Tibial artery (tissue), 4 donors: ENCODE measurements at places on chromosomes 12 and 14.

DNA sequence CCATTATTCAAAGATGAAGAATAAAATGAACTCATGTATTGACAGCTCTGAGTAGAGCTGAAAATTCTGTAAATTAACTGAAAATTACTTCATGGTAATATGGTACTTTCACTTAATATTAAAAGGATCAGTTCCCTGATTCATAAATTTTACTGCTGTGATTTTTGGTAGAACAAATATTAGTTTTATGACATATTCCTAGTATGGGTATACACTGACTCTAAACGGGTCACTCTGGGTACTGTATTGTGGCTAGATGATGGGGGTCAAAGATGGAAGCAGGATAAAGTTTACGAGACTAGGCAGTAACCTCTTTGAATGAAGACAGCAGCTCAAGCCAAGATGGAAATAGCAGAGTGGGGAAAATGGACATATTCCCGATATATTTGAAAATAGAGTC, 135.5 kb downstream of the NUAK1 start:
- H3K27ac ChIP-seq, result no peak overlapping the region
- no peaks in the 10 kb centered on the region for H3K36me3 ChIP-seq
- DNase-seq, result no peak
- H3K4me3 ChIP-seq, result no peak overlapping the region

GRCh38 chr12:8156845-8157244, at the start of gene ZNF705A:
Gene ZNF705A (plus strand): TSS chr12:8157015. CDS start chr12:8172626, 15,611 bp downstream.
- DNase-seq, result no peak
- H3K27me3 ChIP-seq, result no peaks in the 10 kb centered on the region
- no peak within 1 kb of the TSS for H3K4me3 ChIP-seq
- H3K36me3 ChIP-seq, result no peaks in the 10 kb centered on the region
- H3K27ac ChIP-seq, result no peak within 1 kb of the TSS

GRCh38 chr12:7460375-7461259, 16.7 kb upstream of the CD163L1 start:
- no peak overlapping the region for H3K4me3 ChIP-seq
- H3K4me1 ChIP-seq, result no peaks in the 10 kb centered on the region
- no peak overlapping the region for H3K27ac ChIP-seq
- H3K36me3 ChIP-seq, result no peaks in the 10 kb centered on the region
- no peak for DNase-seq

DNA sequence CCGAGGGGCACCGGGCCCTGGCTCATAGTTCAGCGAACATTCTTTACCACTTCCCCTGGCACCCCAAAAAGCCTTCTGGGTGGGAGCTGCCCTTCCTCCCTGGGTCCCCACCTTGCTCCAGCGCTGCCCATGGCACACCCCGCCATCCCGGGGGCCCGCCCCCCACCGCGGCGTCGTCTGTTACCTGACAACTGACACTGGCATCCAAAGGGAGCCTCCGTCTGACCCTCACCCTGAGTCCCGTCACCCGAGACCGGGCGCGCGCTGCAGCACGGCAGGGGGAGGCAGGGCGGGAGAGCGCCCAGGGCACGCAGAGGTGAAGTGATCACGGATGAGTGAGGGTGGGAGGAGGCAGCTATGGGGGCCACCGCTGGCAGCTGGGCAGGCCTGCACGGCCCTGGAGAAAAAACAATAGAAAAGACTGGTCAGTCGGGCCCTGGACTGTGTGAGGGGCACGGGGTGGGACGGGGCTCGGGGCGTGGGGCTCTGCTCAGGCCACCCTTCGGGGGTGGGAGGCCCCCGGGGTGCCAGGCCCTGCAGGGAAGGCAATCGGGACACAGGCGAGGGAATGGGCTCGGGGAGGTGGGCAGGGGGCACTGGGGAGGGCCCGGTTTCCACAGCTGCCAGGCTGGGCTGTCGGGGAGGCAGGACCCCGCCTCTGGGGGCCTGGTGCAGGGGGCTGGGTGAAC, 40.7 kb downstream of the BCL11B start:
- DNase-seq, result peak; percentile 57
- no peak overlapping the region for H3K27ac ChIP-seq
- H3K27me3 ChIP-seq, result peaks cover 41% of the 10 kb centered on the region
- H3K4me1 ChIP-seq, result no peaks in the 10 kb centered on the region
- no peak overlapping the region for H3K4me3 ChIP-seq
- no peaks in the 10 kb centered on the region for H3K36me3 ChIP-seq

DNA sequence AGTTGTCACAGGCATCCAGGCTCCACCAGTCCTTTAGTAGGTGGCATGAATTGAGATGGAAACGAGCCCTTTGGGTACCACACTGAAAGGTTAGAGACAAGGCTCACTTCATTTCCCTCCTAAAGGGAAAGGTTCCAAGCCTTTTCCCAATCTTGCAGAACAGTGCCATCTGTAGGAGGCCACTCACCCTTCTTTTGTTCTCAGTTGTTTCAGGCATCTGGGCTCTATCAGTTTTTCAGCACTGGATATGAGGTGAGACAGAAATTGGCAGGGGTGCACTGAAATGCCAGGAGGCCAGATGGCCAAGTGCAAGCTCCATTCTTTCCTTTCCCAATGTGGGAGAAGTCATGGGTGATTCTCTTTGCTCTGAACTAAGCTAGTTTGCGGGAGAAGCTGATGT, 15.2 kb downstream of the FBXO33 start:
- no peak overlapping the region for H3K27ac ChIP-seq
- no peaks in the 10 kb centered on the region for H3K27me3 ChIP-seq
- no peak for DNase-seq
- H3K4me1 ChIP-seq, result no peaks in the 10 kb centered on the region

DNA sequence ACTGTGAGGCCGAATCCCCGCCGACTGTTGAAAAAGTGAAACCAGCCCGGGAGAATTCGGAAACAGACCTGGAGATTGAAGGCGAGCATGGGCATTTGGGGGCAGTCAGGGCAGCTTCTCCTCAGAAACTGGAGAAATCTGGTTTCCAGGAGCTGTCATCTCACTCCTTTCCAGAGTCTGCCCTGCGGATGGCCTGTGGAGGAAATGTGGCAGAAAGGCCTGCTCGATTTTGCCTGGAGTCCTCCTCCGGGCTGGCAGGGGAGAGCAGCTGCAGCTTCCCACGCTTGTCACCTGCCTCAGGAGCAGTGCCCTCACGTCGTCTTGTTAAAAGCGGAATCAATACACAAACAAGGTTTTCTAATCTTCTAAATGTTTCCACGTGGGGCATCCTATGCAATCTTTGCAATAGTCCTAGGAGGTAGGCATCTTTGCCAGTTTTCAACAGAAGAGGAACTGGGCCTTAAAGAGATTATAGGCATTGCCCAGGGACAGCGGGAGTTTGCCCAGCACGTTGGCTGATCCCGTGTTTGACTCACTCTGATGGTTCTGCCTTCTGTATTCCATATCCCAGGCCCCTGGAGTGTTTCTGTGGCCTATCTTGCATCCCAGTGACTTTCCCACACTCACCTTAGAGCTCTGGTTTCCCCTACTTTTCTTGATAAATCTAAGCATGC, 2.3 kb downstream of the LRRC74A start:
- no peaks in the 10 kb centered on the region for H3K36me3 ChIP-seq
- peaks cover 4% of the 10 kb centered on the region for H3K4me1 ChIP-seq
- H3K27me3 ChIP-seq, result no peaks in the 10 kb centered on the region

- H3K36me3 ChIP-seq, result no peaks in the 10 kb centered on the region
- H3K27ac ChIP-seq, result no peak overlapping the region
- no peak for DNase-seq
These were observed 24.8 kb downstream of the BCL11B start for GRCh38 chr14:99247101-99247729.

GRCh38 chr14:23013054-23013748, 3.3 kb upstream of the C14orf93 start:
- DNase-seq, result no peak
- no peaks in the 10 kb centered on the region for H3K27me3 ChIP-seq
- peak overlapping the region; percentile 2 for H3K27ac ChIP-seq
- H3K4me3 ChIP-seq, result no peak overlapping the region

- H3K27me3 ChIP-seq, result no peaks in the 10 kb centered on the region
- no peak for DNase-seq
- no peaks in the 10 kb centered on the region for H3K36me3 ChIP-seq
- no peak overlapping the region for H3K27ac ChIP-seq
- H3K4me3 ChIP-seq, result no peak overlapping the region
- no peaks in the 10 kb centered on the region for H3K4me1 ChIP-seq
These were observed 213.7 kb downstream of the CCDC59 start for GRCh38 chr12:82144505-82144904.

DNA sequence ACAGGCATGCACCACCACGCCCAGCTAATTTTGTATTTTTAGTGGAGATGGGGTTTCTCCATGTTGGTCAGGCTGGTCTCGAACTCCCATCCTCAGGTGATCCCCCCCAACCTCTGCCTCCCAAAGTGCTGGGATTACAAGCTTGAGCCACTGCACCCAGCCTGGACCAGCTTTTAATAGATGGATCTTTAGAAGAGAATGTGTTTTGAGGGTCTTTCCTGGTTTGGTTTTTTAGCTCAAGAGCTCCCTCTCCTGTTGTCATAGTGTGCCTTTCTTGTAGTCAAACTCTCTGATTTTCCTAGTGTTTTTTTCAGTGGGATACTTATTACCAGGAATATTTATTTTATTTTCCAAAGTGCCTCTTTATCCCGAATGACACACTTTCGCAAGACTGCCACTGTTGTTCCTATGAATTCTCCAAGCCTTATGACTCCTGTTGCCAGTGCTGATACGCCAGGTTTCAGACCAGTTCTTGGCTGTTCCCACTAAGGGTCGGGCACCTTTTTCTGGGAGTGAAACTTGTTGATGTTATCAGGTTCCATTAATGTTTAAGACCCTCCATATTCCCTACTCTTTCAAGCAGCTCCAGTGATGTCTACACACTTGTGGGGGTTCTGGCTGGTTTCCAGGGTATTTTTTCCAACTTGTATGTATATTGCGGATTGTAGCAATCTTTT, 31.5 kb upstream of the LIMA1 start:
- no peak overlapping the region for H3K27ac ChIP-seq
- DNase-seq, result no peak
- H3K27me3 ChIP-seq, result no peaks in the 10 kb centered on the region
- H3K4me3 ChIP-seq, result no peak overlapping the region

GRCh38 chr14:102772781-102773570, 4.3 kb upstream of the TRAF3 start:
- H3K36me3 ChIP-seq, result no peaks in the 10 kb centered on the region
- H3K27me3 ChIP-seq, result no peaks in the 10 kb centered on the region
- no peak overlapping the region for H3K27ac ChIP-seq
- H3K4me3 ChIP-seq, result no peak overlapping the region

- H3K4me3 ChIP-seq, result no peak overlapping the region
- no peak for DNase-seq
- H3K27me3 ChIP-seq, result no peaks in the 10 kb centered on the region
- H3K27ac ChIP-seq, result no peak overlapping the region
- H3K4me1 ChIP-seq, result no peaks in the 10 kb centered on the region
These were observed 24.9 kb downstream of the PPM1A start for GRCh38 chr14:60273956-60274355.

- DNase-seq, result no peak
- H3K36me3 ChIP-seq, result no peaks in the 10 kb centered on the region
- peaks cover 41% of the 10 kb centered on the region for H3K4me1 ChIP-seq
- H3K4me3 ChIP-seq, result no peak overlapping the region
These were observed 1.6 kb upstream of the HPD start for GRCh38 chr12:121860257-121860656.

DNA sequence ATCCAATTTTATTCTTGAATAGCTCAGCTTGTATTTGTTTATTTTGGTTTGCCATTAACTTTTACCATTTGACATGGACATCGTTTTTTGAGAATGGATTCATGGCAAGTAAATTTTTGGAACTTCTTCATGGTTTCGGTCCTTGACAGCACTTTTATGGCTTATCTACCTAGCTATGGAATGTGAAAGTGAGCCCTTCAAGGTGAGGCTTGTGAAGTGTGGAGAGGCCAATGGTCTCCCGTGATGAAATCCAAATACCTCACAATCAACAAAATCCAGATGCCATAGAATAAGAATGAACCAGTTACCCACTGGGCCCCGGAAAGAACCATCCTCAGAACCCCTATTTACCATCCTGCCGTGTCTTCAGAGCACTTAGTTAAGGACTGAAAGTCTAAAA, 978.8 kb downstream of the FSCB start:
- no peaks in the 10 kb centered on the region for H3K4me1 ChIP-seq
- H3K27ac ChIP-seq, result no peak overlapping the region
- DNase-seq, result no peak
- no peaks in the 10 kb centered on the region for H3K36me3 ChIP-seq

DNA sequence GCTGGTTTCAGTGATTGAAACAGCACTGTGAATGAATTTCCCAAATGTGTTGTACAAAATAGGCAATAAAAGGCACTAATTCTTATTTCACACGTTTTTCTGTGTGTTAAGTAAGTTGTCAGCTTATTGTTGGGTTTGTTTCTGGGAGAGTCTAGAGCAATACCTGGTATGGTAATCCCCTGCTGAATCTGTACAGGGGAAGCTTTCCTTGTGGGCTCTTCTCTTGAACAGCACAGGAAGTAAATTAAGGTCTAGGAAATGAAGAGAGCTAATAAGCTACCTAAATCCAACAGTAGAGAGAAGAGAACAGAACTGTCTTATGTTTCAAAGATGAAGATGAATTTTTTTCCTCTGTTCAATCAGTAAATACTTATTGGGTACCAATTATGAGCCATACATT, 406.7 kb downstream of the TMTC2 start:
- H3K4me1 ChIP-seq, result no peaks in the 10 kb centered on the region
- no peaks in the 10 kb centered on the region for H3K36me3 ChIP-seq
- no peaks in the 10 kb centered on the region for H3K27me3 ChIP-seq

GRCh38 chr12:95303476-95303875, 85.9 kb downstream of the VEZT start:
- H3K27ac ChIP-seq, result no peak overlapping the region
- no peaks in the 10 kb centered on the region for H3K4me1 ChIP-seq
- H3K4me3 ChIP-seq, result no peak overlapping the region

DNA sequence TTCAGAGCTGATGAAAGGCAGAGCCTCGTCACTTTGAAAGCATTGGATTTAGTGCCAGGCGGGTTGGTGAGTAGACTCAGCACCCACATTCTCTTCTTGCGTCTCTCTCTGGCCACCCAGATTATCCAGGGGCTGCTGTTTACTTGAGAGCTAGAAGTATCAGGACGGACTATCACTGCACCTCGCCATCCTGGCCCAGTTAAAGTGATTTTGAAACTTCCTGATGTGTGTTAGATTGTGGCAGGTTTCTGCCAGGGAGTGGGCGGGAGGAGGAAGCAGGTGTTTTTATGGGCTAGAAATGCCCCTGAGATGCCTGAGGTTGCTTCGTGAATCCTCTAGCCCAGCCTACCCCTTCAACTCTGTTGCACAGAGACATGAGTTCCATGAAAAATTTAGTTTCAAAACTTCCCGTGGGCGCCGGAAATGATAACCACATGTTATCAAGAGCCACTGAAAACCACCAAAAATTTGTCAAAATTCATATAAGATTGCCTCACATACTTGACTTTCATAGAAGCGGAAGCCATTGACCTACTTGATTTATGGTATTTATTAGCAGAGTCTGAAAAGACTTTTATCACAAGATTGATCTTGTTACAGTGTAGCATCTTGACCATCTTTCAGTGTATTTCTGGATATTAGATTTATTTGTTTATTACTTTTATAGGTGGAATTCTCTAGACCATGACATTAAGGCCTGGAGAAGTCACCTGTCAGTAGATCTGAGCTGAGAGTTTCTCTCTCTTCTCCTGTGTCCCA, 466.0 kb downstream of the RAD51B start:
- H3K27ac ChIP-seq, result peak overlapping the region; percentile 45
- DNase-seq, result no peak
- peaks cover 30% of the 10 kb centered on the region for H3K4me1 ChIP-seq
- no peak overlapping the region for H3K4me3 ChIP-seq
- H3K36me3 ChIP-seq, result no peaks in the 10 kb centered on the region
- H3K27me3 ChIP-seq, result no peaks in the 10 kb centered on the region
